Gastroesophageal sphincter (tissue), 4 donors: ENCODE measurements at places on chromosomes 2 and 18.

- no peak for ATAC-seq
These were observed 9.3 kb upstream of the KCNE4 start for GRCh38 chr2:223042704-223043118.

DNA sequence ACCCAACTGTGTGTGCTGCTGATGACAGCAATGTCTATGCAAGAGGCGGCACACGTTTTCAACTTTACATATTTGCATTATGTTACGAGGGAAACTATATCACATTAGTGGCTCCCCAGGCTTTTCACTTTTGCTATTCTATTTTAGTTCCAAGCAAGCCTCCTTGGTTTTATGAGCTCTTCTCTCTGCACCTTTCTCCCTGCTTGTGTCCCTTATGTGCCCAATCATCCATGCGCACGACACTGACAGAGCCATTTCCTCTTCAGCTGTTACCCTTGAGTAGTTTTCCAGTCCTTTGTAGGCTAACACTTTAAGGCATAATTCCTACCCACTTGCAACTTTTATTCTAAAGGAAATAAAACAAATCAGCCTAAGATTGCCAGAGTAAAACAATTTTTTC, 154.3 kb downstream of the TCF4 start:
- ATAC-seq: no peak

DNA sequence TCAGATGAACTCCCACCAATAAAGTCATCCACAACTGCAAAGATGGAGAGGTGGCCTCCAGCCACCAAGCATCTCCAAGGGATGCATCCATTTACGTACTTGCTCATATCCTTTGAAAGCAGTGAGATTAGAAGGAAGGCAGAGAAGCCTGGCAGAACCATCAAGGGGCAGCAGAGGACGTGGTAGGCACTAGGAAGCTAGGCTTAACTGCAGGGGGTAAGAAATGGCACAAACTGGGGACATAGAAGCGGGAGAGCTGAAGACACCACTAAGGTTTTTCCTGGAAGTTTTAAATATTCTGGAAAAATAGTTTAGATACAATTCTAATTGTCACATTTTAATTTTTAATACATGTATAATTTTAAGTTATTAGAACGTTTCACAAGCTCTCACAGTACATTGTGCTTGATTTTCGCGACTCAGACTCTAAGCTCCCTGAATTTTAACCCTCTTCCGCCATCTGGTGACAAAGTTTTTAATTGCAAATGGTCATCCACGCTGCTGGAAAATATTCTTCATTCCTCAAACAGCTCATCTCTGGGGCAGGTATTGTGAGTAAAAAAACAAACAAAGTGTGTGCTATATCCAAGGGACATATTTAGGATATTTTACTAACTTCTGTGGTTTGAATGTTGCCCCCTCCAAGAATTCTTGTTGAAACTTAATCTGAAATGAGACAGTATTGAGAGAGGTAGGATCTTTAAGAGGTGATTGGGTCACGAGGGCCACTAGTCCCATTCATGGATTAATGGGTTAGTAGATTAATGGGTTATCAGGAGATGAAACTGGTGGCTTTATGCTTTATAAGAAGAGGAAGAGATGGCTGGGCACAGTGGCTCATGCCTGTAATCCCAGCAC, 1.6 kb upstream of the PSTPIP2 start:
- ATAC-seq: peak; percentile 37

DNA sequence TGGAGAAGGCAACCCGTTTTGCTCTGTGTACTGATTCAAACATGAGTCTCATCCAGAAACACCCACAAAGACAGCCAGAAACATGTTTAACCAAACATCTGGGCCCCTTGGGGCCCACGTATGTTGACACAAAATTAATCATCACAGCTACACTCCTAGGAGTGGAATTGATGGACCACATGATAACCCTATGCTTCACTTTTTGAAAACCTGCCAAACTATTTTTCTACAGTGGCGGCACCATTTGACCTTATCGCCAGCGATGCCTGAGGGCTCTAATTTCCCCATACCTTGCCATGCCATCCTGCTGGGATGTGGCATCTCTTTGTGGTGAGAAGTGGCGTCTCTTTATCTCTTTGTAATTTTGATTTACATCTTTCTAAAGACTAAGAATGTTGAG, 38.5 kb downstream of the PSMG2 start:
- no peak for ATAC-seq

DNA sequence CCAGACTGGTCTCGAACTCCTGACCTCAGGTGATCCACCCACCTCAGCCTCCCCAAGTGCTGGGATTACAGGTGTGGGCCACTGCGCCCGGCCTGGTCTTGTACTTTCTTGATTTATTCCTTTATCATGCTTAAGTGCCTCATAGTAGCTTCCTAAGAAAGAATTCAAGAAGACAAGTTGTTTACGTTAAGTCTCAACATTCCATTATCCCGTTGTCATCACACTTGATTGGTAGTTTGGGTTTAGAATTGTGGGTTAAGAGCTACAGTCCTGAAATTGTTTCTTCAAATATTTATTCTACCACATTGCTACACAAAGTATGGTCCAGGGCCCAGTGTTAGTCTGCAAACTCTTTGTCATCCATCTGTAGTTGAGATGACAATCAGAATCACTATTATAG, 194.0 kb downstream of the VWC2L start:
- no peak for ATAC-seq

- ATAC-seq: no peak
These were observed 146.5 kb downstream of the NCKAP5 start for GRCh38 chr2:133421516-133422324.

DNA sequence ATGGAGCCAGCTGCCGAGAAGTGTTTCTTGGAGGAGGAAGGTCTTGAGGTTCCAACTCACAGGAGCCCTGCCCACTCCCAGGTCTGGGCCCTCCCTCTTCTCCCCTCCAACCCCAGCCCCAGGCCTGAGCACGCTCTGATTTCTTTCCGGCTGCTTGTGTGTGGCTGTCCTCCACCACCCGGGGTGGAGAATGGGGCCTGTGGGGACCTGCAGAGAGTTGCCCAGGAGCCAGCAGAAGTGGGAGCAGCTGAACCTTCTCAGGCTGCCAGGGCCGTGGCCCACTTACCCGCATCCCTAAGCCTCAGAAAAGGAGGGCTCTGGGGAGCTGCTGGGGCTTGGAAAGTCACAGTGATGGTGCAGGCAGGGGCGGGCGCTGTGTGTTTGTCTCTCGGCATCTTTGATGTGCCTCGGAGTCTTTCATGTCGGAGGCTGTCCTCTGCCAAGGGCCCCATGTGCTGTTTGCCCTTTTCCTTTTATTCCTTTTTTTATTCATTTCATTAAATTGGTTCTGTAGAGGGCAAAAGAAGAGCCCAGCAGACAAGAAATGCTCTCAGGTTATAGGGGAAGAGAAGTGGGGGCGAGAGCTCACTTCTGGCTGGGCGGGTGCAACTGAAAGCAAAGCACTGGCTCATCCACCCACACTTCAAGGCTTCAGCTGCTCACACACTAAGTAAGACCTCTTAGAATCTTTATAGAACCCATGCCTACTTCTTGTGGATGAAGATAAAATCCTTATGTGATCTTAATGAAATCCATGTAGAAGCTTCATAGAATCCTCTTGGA, 52.5 kb downstream of the SDC1 start:
- no peak for ATAC-seq

DNA sequence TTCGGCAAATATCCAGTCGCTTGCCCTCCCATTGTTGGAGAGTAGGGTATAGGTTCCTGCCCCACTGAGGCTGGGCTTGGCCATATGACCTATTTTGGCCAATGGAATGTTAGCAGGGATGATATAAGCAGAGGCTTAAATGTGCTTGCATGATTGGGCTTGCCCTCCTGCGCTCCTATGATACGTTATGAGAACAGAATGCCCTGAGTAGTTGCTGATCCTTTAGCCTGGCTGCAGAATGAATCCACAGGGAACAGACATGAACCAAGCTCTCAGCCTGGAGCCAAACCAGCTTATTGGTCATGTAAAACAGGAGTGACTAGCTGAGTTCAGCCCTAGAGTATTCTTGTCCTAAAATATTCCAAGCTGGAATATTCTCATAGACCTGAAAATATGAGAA, 34.8 kb upstream of the IMP4 start:
- no peak for ATAC-seq

- ATAC-seq: no peak
These were observed 28.7 kb upstream of the DCC start for GRCh38 chr18:52311331-52311730.

GRCh38 chr2:114797540-114797939, 355.1 kb downstream of the DPP10 start:
- no peak for ATAC-seq

DNA sequence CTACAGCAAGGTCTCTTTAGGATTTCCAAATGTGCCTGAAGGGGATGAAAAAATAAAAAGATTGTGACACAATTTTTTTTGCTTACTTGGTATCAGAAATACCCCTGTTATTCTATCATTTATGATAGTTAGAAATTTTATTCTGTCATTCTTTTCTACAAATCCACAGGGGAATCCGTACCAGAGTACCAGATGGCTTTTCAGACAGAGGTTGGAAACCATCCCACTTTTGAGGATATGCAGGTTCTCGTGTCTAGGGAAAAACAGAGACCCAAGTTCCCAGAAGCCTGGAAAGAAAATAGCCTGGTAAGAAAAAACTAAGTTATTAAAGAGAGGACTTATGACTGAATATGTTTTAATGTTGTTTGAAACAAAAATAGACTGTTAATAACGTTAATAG, 92.6 kb upstream of the FAM117B start:
- peak; percentile 51 for ATAC-seq

- ATAC-seq: no peak
These were observed 376.5 kb downstream of the TMEM182 start for GRCh38 chr2:103138123-103138901.

GRCh38 chr2:181393472-181393871, 63.7 kb upstream of the ITGA4 start:
- ATAC-seq: no peak

GRCh38 chr2:226515344-226516055, 284.1 kb downstream of the IRS1 start:
- no peak for ATAC-seq

GRCh38 chr18:63366213-63367052, 573 bp downstream of the KDSR start:
- ATAC-seq: peak; percentile 24

DNA sequence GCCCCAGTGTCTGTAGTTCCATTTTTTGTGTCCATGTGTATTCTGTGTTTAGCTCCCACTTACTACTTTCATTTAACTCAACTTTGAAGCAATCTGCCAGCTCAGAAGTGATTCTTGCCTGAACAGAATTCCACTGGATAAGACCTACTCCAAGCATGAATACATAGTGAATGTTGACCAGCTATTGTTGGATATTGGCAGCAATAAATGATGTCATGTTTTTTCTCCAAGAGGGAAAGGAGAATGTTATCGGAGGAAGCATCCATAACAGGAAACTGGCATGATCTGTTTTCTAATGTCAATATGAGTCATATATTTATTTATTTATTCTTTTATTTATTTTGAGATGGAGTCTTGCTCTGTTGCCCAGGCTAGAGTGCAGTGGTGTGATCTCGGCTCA, 36.8 kb upstream of the TRAPPC8 start:
- no peak for ATAC-seq

GRCh38 chr2:3435445-3435844, 56.0 kb downstream of the TRAPPC12 start:
- no peak for ATAC-seq

DNA sequence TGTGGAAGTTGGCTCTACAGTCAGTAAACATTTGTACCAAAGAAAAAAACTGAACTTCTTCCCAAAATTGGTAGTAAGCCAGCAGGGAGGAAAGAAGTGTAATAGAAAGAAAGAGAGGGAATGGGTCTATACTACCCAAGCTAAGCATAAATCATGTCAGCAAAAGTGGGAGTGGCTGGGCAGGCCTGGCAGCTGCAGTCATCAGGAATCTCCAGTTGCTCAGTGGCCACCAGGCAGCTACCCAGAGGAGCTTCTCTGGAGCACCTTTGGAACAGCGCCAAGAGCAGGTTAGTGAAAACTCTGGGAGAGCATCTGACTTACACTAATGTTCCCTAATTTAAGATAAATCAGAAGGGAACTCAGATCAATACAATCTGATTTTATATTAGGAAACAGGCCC, 14.3 kb downstream of the FRZB start:
- no peak for ATAC-seq

DNA sequence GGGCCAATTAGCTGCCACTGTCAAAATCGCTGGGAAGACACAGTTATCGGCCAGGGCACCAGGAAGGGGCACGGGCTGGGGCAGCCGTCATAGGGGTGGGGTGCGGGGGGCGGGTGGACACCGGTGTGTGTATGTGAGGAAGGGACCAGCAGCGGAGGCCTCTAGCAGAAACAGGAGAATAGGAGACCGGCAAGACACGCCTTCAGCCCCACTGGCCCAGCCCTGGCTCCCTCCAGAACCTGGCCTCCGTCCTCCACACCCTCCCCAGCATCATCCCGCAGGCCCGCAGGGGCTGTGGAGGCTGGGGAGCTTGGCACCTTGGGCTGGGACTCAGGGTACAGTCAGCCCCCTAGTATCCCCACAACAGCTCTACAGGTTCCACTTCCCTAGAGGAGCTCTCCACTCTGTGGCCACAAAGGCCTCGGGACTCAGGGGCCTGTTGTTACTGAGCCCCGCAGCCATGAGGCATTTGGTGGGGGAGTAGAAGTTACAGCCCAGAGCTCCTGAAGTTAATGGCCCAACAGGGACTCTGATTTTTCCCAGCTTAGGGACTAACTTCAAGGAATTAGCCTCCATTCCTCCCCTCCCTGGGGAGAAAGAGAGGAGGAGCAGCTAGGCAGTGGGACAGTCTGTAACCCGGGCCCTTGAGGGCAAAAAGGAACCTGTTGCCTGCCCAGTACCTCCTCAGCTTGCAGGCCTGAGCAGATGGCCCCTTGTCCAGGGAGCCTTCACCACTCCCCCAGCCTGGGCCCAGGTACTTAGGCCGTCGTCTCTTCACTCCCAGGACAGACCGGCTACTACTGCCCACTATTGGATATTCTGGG, 19.9 kb downstream of the SH2D6 start:
- ATAC-seq: peak; percentile 2

- no peak for ATAC-seq
These were observed 144.3 kb downstream of the BCL2 start for GRCh38 chr18:63175264-63175663.

DNA sequence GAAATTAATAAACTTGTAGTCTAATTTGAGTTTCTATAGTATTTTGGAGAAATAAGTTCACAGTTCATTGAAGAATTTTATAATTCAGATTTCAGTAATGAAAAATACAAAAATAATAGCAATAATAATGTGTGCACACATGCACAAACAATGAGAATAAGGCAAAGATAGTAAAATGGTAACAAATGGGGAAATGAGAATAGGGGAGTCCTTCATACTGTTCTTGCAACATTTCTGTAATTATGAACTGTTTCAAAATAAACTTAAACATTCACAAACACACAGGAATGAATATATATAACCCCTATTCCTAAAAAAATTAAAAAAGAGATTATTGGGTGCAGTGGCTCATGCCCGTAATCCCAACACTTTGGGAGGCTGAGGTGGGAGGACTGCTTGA, 63.9 kb downstream of the SPRED2 start:
- ATAC-seq: no peak

GRCh38 chr2:128276878-128277675, 41.6 kb downstream of the HS6ST1 start:
- no peak for ATAC-seq

GRCh38 chr2:202541137-202541536, 93.6 kb upstream of the FAM117B start:
- ATAC-seq: no peak

GRCh38 chr2:109365131-109365530, 236.1 kb downstream of the SH3RF3 start:
- no peak for ATAC-seq

GRCh38 chr2:151042964-151043363, 218.7 kb downstream of the RBM43 start:
- no peak for ATAC-seq

GRCh38 chr2:132424526-132425121, 8.0 kb downstream of the GPR39 start:
- ATAC-seq: peak; percentile 83

GRCh38 chr2:139354518-139354917, 574.3 kb upstream of the NXPH2 start:
- ATAC-seq: no peak
